ENCODE measurements at places on chromosomes 1 and 21. TPM values are rescaled to one million over a fixed set of nuclear protein-coding genes. Genes with fewer than 3 reads are reported as not detected.

Gene SMPDL3B
- not detected for total RNA-seq

Gene MX2
- total RNA-seq, result 22.9 TPM

Gene TSACC
- 0.79 TPM for total RNA-seq

Gene AMY2A
- not detected for total RNA-seq

Gene BRDT
- not detected for total RNA-seq

Gene CFAP107
- total RNA-seq, result not detected

GRCh38 chr1:192906334-192906733 lies 97.5 kb downstream of the RGS2 start:
- DNase-seq, result no peak

- DNase-seq, result no peak
Observed at GRCh38 chr1:93395195-93395594, 49.5 kb downstream of the DR1 start.

- no peak for DNase-seq
Observed at GRCh38 chr1:29641921-29642320, 405.6 kb downstream of the PTPRU start.

GRCh38 chr1:1986451-1987141 lies 17.0 kb downstream of the CFAP74 start:
- no peak for DNase-seq

DNA sequence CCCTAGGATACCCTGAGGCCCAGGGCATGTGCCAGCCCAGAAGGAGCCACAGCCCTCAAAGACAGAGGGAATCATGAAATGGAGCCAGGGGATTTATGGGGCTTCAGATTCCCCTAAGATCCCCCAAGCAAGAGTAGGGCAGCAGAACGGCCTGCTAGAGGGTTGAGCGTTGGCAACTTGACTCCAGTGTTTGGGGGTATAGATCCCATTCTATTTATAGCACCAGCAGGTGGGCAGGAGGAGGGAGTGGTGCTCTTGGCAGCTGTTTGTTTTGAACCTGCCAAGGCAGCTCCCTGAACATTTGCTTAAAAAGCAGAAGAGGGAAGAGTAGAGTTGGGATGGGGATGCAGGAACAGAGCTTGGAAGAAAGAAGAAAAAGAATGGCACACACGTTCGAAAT lies 33.7 kb downstream of the GLUL start:
- DNase-seq, result no peak

- no peak for DNase-seq
Observed at GRCh38 chr1:152960452-152961044, 9.9 kb upstream of the SPRR4 start.

- peak; percentile 59 for DNase-seq
Observed at GRCh38 chr1:183416850-183417771, 1.1 kb downstream of the NMNAT2 start.

DNA sequence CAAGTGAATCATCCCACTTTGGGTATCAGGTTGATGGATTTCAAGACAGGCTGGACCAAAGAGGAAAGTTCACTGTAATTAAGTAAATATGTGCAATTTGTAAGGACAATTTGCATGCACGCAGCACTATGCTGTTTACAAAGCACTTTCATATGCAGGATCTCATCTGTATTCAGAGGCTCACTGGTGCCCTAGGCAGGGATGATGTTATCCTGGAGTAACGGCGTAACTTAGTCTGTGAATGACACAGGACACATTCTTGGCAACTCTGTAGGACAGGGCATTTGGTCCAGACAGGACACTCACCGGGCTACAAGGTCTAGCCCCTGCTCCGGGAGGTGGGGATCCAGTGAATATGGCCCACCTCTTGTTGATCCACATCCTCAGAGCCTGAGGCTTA lies 365.4 kb upstream of the DUSP10 start:
- DNase-seq, result no peak

DNA sequence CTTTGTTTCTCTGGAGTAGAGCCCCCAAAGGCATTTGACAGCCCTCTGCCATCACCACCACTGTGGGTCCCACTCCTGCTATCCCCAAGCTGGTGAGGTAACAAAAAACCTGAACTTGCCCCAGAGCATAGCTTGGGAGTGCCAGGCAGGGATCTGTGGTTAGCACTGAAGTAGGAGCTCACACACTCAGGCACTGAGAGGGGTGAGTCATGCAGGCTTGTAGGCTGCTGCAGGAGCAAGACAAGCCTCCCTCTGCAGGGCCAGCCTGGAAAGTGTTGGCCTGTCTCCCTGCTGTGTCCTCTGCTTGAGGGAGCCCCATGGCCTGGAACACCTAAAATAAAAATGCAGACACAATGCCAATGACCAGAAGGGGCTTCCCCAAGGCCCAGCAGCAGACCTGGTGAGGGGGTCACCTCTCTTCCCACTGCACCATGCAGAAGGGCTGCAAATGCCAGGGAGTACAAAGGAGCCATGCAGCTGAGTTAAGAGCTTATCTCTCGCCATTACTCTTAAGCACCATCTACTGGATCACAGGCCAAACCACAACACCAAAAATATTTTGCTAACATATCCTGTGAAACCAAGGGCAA lies 108.9 kb upstream of the POGK start:
- DNase-seq, result no peak

DNA sequence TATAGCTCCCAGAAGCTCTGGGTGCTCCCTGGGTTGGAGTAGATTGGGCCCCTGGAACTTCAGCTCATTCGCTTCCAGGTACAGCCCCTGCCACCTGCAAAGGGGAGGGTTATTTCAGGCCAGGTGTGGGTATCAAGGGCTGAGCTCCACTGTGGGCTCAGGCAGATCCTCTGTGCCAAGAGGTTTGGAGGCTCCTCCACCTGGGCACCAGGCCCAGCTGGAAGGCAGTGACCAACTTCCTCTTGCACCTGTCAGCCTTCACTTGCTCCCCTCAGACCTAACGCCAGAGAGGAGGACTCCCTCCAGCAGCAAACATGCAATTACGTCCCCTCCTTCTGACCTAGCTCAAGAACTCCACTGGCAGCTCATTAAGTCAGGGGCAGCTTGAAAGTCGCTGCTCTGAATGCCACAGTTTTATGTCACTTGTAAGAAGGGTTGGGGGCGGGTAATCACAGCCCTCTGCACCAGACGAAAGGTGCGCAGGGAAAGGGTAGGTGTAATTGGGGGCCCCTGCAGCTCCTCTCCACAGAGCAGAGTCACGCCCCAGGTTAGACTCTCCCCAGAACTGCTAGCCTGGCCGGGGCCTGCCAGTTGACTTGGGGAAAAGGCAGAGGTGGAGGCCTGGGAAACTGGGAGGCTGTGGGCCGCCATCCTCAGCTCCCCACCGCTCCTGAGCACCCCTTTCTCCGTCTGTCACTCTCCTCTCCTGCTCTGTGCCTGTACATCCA lies 125.0 kb upstream of the TMPRSS2 start:
- no peak for DNase-seq

DNA sequence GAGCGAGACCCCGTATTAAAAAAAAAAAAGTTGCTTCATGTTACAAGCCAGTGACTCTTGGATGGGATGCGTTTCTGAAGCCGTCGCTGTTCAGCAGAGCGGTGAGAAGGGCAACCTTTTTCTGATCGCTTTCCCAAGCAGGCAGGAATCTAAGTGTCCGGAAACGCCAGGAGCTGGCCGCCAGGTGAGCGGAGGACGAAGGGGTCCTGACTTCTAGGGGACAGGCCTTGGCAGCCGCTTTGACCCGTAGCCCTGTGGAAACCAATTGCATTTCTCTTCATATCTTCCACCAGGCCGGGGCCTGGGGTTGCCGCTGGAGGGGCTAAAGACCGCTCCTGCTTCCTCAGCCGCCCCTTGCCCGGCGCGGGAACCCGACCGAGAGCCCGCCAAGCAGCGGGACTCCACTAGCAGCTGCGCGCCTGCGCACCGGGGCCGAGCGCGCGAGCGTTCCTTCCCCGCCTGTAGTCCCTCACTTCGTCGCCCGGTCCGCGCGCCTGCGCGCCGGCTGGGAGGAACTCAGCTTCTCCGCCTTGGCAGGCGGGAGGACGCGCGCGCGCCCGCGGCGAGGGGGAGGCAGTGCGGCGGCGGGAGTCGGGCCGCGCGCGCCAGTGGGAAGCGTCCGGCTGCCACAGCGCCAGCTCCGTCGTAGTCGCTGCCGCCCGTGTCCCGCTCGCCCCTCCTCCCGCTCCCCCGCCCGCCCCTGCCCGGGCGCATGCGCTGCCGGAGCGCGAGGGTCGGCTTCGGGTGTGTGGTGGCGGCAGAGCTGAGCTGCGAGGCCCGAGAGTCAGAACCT lies at the start of gene SPEN:
Gene SPEN (plus strand): TSS at position 608 of the 793 bp plus-strand sequence. CDS start 361 bp downstream, outside the sequence.
- peak; percentile 97 for DNase-seq

DNA sequence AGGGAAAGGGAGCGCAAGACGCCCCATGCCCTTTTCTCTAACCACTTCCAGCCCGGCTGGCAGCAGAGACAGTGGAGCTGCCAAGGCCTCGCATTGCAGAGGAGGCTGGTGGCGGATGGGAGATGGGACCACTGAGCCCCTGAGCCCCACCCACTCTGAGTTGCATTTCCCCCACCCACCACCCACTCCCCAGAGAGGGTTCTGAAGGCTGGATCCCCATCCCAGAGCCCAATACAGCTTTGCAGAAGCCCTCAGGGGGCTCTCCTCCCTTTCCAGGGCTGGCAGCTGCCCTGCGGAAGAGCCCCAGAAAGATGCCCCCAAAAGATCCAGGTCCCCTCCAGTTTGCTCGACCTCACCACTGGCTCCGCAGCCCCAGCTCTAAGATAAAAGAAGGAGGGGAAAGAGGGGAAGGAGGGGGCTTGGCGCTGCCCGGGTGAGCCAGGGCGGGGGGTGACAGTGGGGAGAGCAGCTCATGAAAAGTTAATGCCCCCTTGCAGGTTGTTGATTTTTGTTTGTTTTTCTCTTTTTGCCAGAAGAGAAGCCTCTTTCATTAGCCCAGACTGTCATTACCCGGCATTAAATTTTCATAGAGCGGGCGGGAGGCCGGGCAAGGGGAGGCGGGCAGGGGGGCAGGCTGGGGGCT lies 38.4 kb upstream of the CASZ1 start:
- no peak for DNase-seq

- no peak for DNase-seq
Observed at GRCh38 chr1:239718997-239719628, 332.7 kb downstream of the CHRM3 start.

DNA sequence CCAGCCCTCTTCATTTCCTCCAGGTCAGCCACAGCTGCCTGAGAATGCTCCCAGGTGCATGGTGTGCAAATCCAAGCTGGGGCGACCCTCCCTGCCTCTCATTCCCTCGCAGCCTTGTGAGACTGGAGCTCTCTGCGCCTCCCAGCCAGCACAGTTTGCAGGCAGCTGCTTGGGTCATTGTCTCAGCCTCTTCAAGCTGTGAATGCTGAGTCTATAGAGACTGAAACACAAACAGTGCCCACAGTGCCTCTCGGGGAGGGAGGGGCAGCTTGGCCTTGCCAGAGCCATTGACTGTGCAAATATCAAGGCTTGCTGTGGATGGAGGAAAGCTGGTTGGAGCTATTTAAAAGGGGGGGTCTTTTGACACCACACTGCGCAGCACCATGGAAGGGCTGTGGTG lies 10.6 kb downstream of the PLXNA2 start:
- no peak for DNase-seq

- DNase-seq, result no peak
Observed at GRCh38 chr1:23553231-23554126, 5.8 kb downstream of the ID3 start.

Measured in heart right ventricle (tissue), 16 donors.